Mammary epithelial cell (primary cell): ENCODE measurements at places on chromosomes 1 and 21. TPM values are rescaled to one million over a fixed set of nuclear protein-coding genes. Genes with fewer than 3 reads are reported as not detected.

- no peak for DNase-seq
Measured at GRCh38 chr1:177451191-177451590, 280.4 kb downstream of the BRINP2 start.

The RNU1-3 gene
- polyA plus RNA-seq: not detected

GRCh38 chr1:153921080-153921802 is 1.5 kb downstream of the GATAD2B start:
- DNase-seq: no peak

The KRTAP19-1 gene
- polyA plus RNA-seq: not detected

The RXFP4 gene
- 0.07 TPM for polyA plus RNA-seq

DNA sequence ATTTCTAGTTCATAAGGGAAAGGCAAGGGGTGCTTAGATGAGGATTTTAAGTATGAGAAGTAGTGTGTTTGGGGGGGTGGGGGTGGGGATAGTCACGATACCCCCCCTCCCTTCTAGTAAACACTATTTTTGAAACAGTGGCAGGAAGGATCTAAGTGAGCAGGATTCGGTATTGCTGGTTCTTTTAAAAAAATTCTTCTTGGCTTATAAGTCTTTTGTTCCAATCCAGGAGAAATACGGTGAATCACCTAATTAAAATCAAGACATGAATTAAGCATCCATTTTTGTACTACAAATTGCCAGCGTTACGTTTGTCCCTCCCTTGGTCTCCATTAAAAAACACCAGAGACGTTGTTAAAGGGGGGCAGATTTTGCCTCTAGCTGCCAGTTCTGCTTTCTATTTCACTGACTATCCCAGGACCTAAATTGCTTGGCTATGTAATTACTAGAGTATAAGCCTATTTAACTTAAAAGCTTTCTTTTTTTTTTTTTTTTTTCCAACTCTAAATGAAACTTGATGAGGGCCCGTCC is 911 bp downstream of the LMO4 start:
- DNase-seq: peak; percentile 27

DNA sequence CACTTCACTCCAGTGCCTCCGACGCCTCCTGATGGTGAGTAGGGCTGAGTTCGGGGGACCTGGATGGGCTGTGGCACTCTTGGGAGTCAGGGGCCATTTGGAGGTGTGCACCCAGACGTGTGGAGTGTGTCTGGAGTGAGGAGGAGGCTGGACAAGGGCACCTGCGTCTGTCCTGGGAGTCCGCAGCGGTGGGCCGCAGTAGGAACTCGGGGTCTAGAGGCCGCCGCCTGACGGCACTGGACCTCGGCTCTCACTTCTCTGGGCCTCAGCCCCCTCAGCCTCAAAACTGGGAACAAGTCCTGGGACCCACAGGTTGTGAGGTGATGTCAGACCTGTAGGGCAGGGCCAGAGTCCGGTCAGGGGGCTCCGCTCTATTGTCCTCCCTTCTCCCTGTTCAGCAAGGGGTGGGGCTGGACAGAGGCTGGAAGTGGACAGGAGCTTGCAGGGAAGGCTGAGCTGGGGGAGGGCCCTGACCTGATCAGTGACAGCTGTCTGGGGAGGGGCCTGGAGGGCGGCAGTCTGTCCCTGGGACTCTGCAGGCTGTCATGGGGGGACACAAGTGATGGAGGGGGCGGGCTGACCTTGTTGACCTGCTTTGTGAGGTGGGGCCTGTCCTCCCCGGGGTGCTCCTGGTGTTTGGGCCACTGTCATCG is 15.5 kb downstream of the AGRN start:
- no peak for DNase-seq

The MYOG gene
- polyA plus RNA-seq: not detected
